ENCODE measurements at places on chromosomes 3 and 15.

GRCh38 chr3:34703053-34703452, 904.6 kb downstream of the PDCD6IP start:
- DNase-seq = no peak

GRCh38 chr3:17535274-17535673, 207.2 kb downstream of the TBC1D5 start:
- no peak for DNase-seq

GRCh38 chr3:128933213-128933921, 53.9 kb downstream of the ACAD9 start:
- DNase-seq = no peak

DNA sequence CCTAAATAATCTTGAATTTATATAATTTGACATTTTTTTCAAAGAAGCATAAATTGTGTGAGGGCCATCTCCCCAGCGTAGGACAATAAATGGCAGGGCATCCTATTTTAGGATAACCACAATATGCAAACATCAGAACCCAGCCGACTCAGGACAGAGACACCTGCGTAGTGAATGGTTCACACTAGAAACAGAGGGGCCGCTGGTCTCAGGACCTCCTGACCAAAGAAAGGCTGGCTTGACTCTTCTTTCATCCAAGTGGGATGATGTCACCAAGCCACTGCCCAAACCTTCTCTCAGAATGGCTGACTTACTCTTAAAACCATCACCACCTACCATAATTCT, 162.1 kb downstream of the FOXP1 start:
- no peak for DNase-seq

DNA sequence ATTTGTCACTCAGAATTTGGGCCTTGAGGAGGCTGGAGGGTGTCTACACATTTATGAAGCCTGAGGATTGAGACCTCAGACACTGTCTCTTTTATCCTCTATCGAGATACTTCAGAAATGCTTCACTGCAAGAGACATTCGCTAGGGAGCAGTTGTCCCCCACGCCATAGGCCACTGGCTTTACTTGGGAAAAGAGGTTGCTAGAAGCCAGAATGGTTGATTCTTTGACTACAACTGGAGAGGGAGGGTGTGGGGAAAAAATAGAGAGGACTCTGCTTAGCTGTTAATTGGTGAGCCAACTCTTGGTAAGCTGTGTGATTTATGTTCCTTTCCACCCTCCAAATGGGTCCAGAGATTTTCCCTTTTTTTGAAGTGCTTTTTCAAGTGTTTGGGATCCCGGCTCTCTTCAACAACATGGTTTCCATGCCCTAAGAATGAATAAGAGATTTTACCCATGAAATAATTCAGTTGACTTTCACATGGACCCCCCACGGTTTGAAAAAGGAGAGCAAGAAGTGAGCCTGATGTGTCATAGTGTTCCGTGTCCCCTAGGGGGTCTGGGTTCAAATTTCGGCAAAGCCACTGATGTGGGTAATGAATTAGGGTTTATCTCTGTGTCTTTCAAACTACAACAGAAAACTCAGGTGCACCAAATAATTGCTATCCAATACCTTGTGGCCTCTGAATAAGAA, 2.7 kb downstream of the BOC start:
- DNase-seq = no peak

GRCh38 chr3:6119367-6119766, 741.5 kb upstream of the GRM7 start:
- no peak for DNase-seq

- DNase-seq = no peak
Observed at GRCh38 chr15:39270221-39270855, 310.5 kb upstream of the THBS1 start.

- DNase-seq = no peak
Observed at GRCh38 chr3:55584030-55584429, 96.9 kb upstream of the WNT5A start.

- no peak for DNase-seq
Observed at GRCh38 chr3:131007782-131008181, 18.8 kb downstream of the ASTE1 start.

- DNase-seq = no peak
Observed at GRCh38 chr3:126126811-126127431, 43.0 kb upstream of the SLC41A3 start.

DNA sequence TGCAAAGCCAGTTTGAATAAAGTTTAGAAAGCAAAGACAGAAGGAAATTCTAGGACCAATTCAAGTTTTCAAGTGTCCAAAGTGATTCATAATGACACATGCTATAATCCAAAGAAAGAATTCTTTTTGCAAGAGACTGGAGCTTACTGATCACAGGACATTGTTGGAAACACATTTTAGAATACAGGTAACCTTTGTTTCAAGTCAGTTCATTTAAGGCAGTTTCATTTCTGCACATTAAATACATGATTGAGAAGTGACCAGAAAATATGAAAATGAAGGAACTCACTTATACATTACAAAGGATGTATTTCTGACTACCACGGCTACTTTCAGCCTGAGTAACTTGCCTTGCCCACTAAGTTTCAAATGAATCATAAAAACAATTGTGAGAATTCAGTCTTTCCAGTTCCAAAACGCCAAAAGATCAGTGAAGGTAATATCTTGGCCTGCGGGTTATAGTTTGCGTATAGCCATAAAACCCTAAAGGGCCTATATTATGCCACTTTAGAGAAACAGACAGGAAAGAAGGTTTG, 48.7 kb downstream of the PRICKLE2 start:
- DNase-seq = no peak

GRCh38 chr3:173938159-173938558, 540.6 kb downstream of the NLGN1 start:
- DNase-seq = no peak

- no peak for DNase-seq
Observed at GRCh38 chr3:41975416-41976103, 13.7 kb upstream of the ULK4 start.

GRCh38 chr3:46868948-46869347, 5.7 kb upstream of the MYL3 start:
- no peak for DNase-seq

DNA sequence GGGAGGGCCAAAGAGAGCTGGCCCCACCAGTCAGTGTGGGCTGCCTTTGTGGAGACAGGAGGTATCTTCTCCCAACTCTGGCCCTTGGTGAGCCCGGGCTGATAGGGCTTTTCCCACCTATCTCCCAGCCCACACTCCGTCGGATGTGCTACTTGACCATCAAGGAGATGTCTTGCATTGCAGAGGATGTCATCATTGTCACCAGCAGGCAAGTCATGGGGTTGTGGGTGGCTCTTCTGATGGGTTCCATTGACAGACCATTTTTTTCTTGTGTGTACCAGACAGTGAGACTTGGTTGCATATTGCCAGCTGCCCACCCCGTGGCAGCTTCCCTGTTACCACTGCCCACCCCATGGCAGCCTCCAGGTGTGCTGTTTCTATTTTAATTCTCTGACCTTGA, 3.3 kb downstream of the COPG1 start:
- DNase-seq = no peak

DNA sequence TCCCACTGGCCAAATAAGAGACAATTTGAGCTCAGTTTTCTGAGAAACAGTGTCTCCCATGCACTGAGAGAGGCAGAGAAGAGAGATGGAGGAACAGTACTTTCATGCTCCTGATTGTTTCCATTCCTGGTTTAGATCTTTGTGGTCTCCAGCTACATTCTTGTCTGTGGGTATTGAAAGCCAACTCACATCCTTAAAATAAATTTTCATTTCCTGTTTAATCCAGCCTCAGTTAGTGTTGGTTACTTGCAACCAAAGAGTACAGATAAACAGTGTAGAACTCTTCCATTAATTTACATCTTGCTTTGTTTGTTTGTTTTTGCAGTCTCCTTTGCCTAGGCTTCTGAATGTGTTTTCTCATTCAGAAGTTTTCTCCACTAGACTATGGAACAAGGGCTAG, 123.7 kb upstream of the CLSTN2 start:
- DNase-seq = no peak

Measured in hematopoietic multipotent progenitor cell (in vitro differentiated cells).